ENCODE measurements at places on chromosomes 4 and X.

DNA sequence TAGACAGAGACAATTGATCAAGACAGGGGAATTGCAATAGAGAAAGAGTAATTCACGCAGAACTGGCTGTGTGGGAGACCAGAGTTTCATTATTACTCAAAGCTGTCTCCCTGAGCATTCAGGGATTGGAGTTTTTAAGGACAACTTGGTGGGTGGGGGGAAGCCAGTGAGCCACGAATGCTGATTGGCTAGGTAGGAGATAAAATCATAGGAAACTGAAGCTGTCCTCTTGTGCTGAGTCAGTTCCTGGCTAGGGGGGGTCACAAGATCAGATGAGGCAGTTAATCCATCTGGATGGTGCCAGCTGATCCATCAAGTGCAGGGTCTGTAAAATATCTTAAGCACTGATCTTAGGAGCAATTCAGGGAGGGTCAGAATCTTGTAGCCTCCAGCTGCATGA lies 358.6 kb downstream of the GPM6A start:
- no peak for DNase-seq

- no peak for DNase-seq
These were observed 639 bp upstream of the SORCS2 start for GRCh38 chr4:7191546-7192251.

DNA sequence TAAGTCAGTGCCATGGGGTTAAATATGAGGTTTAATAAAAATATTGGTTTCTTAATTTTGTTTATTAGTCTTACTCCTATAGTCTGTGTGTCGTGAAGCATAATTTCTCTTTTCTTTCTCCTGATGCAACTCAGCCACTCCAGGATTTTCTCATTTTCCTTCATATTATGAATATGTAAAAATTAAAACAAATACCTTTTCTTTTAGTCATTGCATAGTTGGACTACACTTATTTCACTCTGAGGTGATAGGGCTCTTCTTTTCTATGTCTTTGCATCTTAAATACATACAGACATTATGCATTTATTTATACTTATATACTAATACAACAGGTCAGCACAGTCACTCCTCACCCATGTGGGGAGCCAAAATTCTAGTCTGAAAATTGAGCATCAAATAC lies 19.1 kb downstream of the GALNT7 start:
- DNase-seq: no peak

- no peak for DNase-seq
These were observed 3.8 kb downstream of the DOK7 start for GRCh38 chr4:3466691-3467600.

- no peak for DNase-seq
These were observed 58.3 kb upstream of the RAP1GDS1 start for GRCh38 chr4:98202907-98203306.

DNA sequence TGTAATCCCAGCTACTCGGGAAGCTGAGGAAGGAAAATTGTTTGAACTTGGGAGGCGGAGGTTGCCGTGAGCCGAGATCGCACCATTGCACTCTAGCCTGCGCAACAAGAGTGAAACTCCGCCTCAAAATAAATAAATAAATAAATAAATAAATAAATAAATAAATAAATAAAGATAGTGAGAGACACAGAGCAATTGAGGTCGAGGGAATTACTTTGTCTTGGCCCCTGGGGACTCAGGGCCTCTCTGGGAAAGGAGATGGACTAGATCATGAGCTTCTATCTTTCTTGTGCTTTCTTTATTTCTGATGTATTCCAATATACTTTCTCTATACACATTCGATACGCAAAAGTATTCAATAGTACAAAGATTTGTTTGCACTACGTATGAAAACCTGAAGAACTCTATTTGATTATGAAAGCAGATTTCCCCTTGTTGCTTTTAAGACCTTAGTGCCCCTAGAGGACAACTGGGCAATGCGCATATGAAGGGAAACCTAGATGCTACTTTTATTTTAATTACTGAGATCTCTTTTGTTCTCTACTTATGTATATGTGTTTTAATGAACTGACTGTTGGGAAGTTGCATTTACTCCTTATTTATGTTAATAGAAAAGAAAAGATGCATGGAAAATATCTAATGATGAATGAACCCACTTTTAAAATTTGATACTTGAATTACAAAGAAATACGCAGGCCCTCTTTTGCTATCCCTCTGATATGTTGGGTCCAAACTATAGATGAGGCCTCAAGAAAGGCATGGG lies 12.8 kb upstream of the ELOVL6 start:
- DNase-seq: peak; percentile 77

DNA sequence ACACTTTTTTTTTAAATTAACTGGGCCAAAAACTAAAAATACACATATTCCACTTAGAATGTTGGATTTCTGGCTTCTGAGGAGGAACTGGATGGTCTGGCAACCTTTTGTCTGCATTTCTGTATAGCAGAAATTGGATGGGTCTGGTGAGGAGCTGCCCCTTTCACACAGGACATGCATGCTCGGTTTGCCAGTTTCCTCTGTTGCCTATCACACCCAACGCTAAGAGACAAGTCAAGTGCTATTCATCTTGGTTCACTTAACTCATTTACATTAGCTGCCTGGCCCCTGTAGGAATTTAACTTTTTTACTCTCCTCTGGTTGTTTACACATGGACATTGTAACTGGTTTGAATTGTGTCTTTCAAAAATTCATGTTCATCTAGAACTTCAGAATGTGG lies 195.7 kb downstream of the PACRGL start:
- DNase-seq: no peak

DNA sequence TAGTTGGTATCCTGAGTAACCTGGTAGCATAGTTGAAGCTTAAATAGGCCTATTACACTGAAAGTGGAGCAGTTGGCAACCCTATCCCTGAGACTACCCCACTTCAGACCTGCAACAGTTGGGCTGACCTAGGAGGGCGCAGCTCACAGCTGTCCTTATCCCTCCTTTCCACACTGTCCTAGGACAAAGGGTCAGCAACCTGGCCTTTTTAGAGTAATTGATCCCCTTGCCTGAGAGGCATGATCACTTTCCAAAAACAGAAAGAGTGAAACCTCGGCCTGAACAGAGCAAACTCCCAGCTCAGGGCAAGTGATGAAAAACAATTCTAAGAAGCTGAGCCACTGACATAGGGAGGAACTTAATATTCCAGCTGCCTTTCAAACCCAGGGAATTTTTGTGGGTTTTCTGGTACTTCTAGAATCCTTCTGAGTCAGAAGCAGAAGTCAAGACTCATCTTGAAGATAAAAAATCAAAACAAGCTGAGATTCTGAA lies 94.9 kb upstream of the MYOZ2 start:
- DNase-seq: no peak

DNA sequence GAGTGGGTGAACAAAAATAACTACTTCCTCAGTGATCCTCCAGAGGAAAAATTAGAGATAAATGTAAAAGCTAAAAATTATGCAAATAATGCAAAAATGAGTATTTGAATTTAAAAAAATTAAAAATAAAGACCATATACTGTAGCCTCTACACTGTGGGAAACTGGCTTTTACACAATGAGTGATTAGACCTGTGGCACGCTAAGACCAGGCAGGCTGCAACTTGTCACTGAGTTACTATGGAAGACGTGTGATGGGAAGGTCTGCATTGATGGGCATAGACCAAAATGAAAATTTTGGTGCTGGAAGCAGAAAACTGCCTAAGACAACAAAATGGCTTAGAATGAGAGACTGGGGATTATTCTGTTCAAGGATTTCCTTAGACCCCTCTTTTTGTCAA lies 30.2 kb downstream of the BTC start:
- DNase-seq: no peak

DNA sequence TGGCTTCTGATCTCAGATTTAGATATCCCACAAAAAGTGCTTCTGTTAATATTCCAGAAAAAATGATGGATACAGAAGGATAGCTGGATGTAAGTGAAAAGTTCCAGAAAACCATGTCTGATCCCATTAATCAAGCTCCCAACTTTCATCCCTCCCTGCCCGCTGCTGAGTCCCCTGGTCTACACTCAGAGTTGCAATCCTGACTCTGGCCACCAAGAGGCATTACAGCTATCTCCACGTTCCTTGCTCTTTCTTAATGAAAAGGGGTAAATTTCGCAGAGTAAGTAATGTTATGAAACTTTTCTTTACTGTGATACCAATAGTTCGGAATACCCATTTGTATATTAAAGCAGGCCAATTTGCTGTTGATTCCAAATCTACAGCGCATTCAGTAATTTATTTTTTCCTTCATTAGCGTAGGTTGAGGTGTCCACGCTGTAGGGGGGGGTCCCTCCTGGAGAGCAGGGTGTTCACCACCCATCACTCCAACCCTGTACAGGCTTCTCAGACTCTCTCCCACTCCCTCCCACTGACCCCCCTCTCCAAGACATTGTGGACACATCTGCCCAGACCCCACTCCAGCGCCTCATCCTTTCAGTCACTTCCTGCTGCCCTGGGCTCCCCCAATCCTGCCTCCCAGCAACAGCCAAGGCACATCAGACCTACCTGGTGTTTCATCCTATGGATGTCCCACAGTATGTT lies 55.1 kb downstream of the RAB40A start:
- DNase-seq: peak; percentile 63

- no peak for DNase-seq
These were observed 134.4 kb upstream of the JADE1 start for GRCh38 chr4:128675083-128675482.

GRCh38 chr4:173367285-173367684 lies 3.5 kb upstream of the SAP30 start:
- DNase-seq: no peak

- peak; percentile 38 for DNase-seq
These were observed 18.7 kb downstream of the FAM184B start for GRCh38 chr4:17762726-17763125.

GRCh38 chrX:24828600-24828999 lies 134.9 kb downstream of the POLA1 start:
- no peak for DNase-seq

- no peak for DNase-seq
These were observed 450.6 kb downstream of the C4orf33 start for GRCh38 chr4:129546531-129546930.

DNA sequence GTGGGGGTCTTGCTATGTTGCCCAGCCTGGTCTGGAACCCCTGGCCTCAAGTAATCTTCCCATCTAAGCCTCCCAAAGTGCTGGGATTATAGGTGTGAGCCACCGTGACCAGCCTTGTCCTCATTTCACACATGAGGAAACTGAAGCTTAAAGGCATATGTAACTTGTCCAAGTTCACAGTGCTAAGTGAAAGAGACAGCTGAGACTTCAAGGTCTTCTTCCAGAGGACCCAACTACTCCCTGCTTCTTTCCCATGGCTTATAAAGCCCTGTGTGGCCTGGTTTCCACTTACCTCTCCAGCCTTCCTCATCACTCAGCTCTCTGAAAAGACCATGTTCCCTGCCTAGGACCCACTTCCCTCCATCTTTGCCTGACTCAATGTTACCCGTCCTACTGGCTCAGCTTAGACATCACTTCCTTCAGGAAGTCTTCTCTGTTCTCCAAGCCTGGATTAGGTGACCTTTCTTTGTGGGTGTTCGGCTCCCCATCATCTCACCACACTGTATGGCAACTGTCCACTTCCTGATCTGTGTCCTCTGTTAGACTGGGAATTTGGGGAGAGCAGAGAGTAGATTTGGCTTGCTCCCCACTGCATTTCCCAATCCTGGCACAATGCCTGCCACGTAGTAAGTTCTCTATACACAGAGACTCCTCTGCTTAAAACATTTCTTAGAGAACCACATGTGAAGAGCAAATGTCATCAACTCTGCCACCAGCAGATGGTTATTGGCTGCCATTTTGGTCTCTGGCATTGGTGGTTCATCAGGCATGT lies 30.4 kb upstream of the LAMP2 start:
- DNase-seq: no peak

DNA sequence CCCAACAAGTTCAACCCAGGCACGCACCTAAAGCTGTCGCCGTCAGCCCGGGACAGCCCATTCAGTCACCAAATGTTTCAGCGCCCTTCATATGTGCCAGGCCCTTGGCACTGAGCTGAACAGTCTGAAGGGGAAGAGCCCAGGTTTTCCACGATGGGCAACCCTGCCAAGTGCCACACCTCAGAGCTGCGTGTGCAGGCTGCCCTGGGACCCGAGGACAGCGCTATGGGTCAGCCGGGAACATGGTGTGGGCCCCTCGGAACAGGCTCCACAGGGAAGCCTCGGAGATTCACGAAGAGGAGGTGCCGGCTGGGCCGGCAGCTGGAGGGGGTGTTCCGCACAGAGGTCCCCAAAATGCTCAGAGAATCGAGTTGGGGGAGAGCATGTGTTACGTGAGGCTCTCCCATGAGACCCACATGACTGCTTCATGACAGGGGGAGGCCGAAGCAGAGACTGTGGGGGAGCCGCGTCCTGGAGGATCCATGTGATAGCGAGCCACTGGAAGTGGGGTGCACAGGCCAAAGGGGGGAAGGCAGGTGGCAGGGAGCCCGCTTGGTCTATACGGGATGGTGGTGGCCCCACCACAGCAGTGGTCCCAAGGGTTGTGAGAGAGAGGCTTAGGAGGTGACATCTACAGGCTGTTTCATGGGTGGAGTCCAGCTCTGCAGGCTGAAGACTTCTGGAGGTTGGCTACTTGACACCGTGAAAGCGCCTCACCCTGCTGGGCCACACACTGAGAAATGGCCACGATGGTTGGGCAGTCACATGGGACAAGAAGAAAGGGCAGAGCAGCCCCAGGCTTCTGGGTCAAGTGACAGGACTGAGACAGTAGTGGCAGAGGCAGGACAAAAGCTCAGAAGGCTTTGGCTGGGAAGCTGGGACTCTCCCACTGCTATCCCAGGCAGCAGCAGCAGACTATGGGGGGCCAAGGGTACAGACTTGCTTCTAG lies 14.2 kb downstream of the BCAP31 start:
- DNase-seq: no peak

DNA sequence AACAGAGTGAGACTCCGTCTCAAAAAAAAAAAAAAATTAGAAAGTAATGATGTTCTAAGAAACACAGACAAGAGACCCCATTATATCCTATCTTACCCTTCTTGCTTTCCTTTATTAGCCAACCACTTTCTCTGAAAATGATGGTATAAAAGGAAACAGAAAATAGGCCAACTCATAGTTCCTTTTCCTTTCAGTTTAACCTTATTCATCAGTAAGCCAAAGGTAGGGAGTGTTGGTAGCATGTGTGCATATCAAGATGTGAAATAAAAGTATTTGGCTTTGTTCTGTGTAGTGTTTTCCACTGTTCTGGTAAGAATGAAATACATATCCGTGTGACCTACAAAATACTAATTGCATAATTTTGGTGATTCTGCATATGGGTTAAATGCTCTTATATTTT lies 266.6 kb downstream of the ZNF674 start:
- no peak for DNase-seq

DNA sequence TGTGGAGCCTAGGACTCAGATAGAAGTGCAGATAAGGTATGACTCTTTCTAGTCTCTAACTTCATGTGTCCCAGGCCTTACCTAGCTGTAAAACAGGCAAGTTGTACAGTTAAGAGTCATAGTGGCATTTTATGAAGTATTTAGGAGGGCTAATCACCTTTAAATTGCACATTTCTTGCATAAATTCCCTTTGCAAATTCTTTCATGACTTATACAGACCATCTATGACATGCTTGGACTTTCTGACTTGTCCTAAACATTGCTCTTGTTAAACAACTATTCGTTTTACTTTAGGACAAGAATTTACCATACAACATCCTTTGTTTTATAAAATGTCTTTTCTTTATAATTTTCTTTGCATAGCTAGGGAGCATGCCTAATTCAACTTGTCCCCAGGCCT lies 7.8 kb upstream of the RRAGB start:
- DNase-seq: peak; percentile 37
